RWPE2 (cell line): ENCODE measurements at places on chromosomes 12 and 14.
A peak's percentile ranks its signal among the peaks of the same experiment; 100 is the strongest.

GRCh38 chr12:105334001-105334400 lies 3.5 kb downstream of the C12orf75 start:
- DNase-seq, result no peak

DNA sequence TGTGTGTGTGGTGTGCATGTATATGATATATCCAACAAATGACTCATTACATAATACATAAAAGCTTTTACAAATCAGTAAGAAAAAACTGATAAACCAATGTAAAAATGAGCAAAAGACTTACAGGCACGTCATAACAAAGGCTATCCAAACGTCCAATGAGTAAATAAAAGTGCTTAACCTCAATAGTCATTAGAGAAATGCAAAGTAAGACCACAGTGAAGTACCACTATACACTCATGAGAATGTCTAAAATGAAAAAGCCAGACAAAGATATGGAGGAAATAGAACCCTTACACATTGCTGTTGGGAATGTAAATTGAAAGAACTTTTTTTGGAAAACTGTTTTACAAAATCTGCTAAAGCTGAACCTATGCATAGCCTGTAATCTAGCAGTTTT lies 7.8 kb downstream of the ABCD2 start:
- no peak for DNase-seq

DNA sequence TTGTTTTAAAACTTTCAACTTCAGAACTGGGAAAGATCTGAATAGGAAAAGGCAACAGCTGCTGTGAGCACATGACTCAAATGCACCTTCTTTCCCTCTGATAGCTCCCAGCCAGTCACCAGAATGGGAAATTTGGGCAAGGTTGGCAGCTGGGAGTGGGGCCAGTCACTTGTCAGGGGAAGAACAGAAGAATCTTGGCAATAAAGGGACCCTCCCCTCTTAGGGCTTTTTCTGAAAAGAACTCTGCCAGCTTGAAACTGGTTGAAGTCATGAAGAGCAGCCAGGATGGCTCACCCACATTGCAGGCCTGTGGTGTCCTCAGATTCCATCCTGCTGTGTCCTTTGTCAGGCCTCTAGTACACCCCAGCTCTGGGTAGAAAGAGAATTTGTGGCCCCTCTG lies 10.3 kb upstream of the RIC8B start:
- DNase-seq, result no peak

GRCh38 chr12:111720457-111720856 lies 34.6 kb downstream of the ACAD10 start:
- DNase-seq, result no peak

- DNase-seq, result no peak
Observed at GRCh38 chr12:19577281-19577530, 137.9 kb downstream of the AEBP2 start.

- DNase-seq, result no peak
Observed at GRCh38 chr12:11725686-11726085, 76.2 kb downstream of the ETV6 start.

- no peak for DNase-seq
Observed at GRCh38 chr14:65184032-65184764, 81.9 kb upstream of the MAX start.

DNA sequence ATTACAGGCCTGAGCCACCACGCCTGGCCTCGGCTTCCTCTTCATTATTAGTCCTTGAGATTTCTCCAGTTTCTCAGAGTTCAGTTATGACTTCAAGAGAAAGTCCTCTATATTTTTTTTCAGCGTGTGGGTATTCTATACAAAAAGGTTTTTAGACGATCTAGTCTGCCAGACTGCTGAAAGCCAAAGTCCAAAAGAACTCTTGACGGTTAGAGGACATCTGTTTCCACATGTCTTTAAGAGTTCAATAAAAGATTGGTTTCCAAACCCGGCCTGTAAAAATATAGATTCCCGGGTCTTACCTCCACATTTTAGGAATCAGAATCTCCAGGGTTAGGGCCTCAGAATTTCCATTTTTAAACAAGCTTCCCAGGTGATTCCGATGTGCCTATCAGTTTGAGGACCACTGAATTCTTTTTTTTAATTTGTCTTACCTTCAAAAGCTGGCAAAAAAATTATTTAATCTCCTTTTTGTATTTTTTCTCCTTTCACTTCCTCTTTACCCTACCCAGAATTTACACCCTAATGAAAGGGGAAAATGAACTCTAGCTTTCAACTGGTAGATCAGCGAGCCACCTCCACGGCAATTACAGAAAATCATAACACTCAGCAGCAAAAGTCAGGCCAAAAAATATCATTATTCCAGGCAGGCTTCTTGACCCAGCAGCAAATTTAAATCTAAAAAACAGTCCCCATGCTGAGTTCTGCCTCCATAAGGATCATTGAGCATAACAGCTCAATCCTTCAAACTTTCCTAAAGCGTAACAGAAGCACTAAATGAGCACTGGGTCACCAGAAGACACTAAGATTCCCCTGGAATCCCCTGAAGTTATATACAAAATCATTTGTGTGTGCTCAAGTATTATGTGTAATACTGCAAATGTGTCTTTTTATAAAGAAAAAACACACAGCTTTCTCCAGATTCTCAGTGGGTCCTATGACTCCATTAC lies 8.7 kb downstream of the NT5DC3 start:
- no peak for DNase-seq

- DNase-seq, result no peak
Observed at GRCh38 chr14:71403656-71404055, 496.4 kb downstream of the PCNX1 start.

- DNase-seq, result no peak
Observed at GRCh38 chr14:79549515-79549914, 661.8 kb downstream of the DIO2 start.

DNA sequence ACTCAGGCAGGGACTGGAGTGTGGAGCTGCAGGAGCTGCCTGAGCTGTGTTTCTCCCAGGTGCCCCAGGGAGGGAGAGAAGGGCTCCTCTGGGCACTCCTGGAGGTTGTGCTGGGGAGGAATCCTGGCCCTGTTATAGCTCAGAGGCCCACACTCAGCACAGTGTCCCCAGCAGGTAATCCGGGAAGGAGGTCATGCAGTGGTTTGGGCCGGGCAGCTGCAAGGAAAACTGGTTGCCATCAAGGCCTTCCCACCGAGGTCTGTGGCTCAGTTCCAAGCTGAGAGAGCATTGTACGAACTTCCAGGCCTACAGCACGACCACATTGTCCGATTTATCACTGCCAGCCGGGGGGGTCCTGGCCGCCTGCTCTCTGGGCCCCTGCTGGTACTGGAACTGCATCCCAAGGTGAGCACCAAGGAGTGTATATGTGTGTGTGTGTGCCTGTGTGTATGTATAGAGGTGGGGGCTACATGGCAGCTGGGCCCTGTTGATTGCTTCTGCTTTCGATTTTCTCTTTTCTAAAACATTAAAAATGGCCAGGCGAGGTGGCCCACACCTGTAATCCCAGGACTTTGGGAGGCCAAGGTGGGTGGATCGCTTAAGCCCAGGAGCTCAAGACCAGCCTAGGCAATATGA lies 2.0 kb downstream of the AMHR2 start:
- no peak for DNase-seq

DNA sequence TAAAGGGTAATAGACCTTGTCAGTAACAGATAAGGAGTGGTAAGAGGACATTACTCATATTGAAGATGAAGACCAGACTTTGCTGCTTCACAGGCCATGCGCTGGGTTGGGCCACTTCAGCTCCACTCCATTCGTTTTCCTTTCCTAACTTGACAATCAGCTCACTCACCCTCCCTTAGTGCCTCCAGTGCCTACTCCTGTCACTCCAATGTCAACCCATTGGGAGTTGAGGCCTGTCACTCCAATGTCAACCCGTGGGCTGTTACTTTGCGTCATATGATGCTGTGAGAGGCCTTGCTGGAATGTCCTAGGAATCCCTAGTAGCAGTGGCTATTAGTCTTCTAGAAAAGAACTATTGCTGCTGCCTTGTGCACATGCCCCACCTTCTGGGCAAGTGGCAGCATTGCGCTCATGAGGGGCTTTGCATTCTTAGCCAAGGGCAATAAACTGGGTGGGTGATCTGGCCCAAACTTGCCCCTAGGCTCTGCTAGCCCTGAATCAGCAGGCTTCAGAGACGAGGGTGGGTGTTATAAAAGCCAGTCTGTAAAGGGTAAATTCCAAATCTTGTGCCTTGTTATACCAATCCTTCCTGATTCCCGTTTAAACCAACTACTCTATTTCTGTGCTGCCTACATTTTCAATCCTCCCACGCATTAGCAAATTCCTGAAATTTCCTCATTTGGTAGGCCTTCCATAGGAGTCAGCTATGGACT lies 36.1 kb downstream of the BAZ2A start:
- DNase-seq, result no peak

DNA sequence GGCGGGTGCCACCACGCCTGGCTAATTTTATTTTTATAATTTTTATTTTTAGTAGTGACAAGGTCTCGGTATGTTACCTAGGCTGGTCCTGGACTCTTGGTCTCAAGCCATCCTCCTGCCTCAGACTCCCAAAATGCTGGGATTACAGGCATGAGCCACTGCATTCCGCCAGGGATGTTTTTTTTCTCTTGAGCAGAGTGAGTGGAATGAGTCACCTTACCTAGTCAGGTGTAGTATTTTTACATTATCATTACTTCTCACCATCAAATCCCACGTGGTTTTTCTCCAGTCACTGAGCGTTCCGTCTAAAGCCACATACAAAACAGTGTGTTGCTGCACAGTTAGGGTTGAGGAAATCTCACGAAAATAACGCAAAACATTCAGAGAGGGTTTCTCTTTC lies 870 bp upstream of the TBPL2 start:
- DNase-seq, result no peak

DNA sequence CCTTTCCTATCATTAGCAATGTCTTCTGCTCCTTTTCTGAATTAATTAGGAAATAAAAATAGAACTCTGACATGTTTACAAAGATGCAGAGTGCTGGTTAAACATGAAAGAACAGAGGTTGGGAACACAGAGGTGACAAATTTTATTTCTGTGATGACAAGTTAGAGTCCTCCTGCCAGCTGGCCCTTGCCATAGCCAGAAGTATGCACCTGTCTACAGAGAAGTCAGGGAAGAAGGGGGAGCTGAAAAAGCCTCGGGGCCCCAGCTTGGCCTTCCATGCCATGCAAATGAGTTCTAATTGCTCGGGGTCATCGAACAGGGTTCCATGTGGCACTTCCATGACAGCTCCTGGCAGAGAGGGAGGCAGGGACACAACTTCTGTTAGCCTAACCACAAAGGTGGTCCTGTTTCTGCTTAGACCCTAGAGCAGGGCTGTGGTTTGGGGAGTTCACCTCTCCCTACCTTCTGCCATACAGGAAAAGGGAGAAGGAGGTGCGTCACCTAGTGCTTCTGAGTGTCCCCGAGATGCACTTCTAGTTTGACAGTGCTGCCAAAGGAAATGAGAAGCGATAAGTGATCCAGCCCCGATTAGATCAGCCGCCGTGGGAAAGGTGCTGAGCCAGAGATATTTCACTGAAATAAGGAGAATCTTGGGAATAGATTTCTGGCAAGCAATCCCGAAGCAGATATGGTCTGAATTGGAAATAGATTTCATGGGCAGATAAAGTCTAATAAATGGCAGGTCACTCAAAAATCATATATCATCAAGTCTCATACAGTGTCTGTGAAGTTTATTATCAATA lies 155.8 kb upstream of the FOXN3 start:
- no peak for DNase-seq

GRCh38 chr14:102554821-102555819 lies 37.3 kb upstream of the RCOR1 start:
- no peak for DNase-seq

- DNase-seq, result no peak
Observed at GRCh38 chr12:100823963-100824362, 29.4 kb downstream of the ANO4 start.

GRCh38 chr12:31031951-31032335 lies 41.7 kb upstream of the DDX11 start:
- DNase-seq, result no peak

GRCh38 chr12:114269153-114269552 lies 136.8 kb downstream of the TBX5 start:
- no peak for DNase-seq

- no peak for DNase-seq
Observed at GRCh38 chr14:31057701-31058364, 31.7 kb upstream of the STRN3 start.

DNA sequence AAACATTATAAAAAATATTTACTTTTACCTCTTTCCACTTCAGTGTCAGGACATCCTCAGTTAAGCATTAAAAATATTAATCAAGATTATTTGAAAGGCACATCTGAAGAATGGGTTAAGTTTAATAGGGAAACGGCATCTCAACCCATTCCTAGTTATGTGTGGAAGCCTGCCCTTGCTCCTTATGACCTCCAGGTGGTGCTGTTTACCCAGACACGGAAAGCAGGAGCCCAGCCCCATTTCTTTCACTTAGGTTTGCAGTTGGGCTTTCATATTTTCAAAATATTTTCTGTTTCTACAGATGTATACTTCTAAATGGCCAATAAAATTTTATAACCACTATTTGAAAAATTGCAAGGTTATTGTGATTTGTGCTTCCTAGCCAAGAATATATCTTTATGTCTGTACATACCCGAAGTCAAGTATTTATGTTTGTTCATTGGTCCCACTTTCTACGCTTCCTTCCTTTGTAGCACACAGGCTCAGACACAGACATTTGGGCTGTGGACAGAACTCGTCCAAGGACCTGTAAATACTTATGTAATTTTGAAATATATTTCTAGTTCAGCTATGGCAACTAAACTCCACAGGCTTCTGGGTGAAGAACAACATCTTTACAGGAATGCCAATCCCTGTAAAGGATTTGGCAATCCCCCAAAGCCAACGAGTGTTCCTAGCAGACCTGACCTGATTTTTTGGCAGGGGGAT lies 247.1 kb downstream of the AKAP6 start:
- no peak for DNase-seq

GRCh38 chr14:103072595-103073366 lies 11.2 kb upstream of the LBHD2 start:
- DNase-seq, result no peak

- DNase-seq, result no peak
Observed at GRCh38 chr14:70698288-70698687, 56.6 kb downstream of the TTC9 start.

- DNase-seq, result peak; percentile 34
Observed at GRCh38 chr12:4119157-4119761, 154.3 kb upstream of the CCND2 start.

GRCh38 chr12:17918013-17918412 lies 172.0 kb downstream of the RERGL start:
- no peak for DNase-seq

DNA sequence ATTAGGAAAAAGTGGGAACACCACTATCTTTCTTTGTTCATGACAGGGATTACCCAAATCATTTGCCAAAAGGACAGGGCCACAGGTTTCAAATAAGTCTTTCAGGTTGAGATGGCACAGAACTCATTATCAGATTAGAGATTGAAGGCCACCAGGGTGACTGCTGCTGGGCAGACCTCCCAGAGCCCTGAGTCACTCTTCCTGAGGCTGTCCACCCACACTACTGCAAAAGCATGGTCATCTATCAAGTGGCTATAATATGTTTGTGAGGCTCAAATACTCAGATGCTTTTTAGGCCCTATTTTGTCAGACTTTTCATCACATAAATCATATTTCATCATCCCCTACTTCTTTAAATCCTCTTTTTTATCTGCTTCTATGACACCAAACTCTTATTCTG lies 155.3 kb upstream of the CCDC196 start:
- no peak for DNase-seq
